ENCODE measurements at places on chromosomes 7 and 10.
A peak's percentile ranks its signal among the peaks of the same experiment; 100 is the strongest.

GRCh38 chr10:451021-451471 is 238.4 kb downstream of the DIP2C start:
- peak; percentile 62 for DNase-seq

GRCh38 chr7:82257118-82257695 is 186.4 kb downstream of the CACNA2D1 start:
- DNase-seq, result no peak

GRCh38 chr10:45404087-45404769 is 30.2 kb downstream of the ALOX5 start:
- no peak for DNase-seq

GRCh38 chr10:34759161-34759836 is 55.8 kb downstream of the PARD3 start:
- no peak for DNase-seq

DNA sequence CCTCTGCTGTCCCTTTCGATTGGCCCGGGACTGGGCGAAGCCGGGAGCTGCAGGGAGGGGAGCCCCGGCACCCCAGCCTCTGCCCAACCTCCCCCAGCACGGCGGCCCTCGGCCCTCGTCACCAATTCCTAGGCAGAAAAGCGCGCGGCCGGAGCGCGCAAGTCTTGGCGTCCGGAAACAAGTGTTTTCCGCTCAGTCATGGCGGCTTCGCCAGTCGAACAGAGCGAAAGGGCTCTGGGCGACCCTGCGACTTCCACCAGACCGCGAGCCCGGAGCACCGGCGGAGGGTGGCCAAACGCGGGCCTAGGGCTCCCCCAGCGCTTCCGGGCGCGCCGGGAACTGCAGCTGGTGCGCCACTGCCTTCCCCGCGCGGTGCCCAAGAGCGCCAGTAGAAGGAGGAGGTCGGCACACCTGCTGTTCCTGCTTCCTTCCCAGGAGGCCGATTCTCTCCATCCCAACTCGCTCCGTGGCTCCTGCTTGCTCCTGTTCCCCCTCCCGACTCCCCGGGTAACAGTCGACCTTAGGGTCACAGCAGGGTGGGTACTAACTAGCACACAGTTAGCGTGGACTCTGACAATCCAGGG is 729.9 kb downstream of the ZWINT start:
- no peak for DNase-seq

- no peak for DNase-seq
These were observed 103.0 kb downstream of the MYOF start for GRCh38 chr10:93378997-93379730.

GRCh38 chr10:106652279-106652678 is 512.2 kb downstream of the SORCS1 start:
- DNase-seq, result no peak

GRCh38 chr10:125209591-125210355 is 49.4 kb upstream of the CTBP2 start:
- DNase-seq, result no peak

DNA sequence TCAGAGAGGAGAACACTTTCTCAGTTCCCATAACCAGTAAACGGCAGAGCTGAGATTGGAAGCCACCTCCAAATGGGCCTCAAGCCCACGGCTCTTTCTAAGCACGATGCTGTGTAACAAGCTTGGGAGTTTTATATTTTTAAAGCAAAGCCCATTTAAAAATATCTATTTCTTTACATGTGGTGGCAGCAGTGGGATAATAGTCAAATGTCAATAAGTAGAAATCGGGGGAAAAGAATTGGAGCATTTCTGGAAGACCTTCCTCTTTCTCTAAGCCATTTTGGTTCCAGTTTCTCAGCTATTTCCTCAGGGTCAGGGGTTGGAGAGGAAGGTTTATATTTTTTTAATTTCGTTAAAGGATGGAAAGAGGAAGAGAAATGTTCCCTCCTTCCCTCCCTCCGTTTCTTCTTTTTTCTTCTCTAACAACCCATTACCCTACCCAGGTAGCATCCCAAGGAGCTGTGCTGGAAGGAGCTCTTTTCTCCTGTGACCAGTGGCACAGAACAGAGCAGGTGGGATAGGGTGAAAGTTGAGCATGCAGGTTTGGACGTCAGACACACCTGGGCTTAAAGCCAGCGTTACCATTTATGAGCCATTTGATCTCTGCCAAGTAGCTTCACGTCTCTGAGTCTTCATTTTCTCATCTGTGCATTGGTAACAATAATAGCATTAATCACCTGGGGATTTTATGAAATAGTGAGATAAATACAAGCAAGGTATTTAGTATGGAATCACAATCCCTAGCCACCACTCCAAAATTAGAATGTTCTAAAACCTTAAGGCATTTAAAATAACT is 515.7 kb downstream of the RPS24 start:
- DNase-seq, result no peak
